Cardiac muscle cell (in vitro differentiated cells and primary cell): ENCODE measurements at places on chromosomes 4 and X. TPM values are rescaled to one million over a fixed set of nuclear protein-coding genes. Genes with fewer than 3 reads are reported as not detected.

The DHRSX gene
- polyA plus RNA-seq = 33.4 and 52.1 TPM in 2 replicates

- H3K4me3 ChIP-seq = no peak overlapping the region
- H3K27me3 ChIP-seq = no peaks in the 10 kb centered on the region
- DNase-seq = no peak
- no peak overlapping the region for H3K27ac ChIP-seq
- H3K36me3 ChIP-seq = no peaks in the 10 kb centered on the region
Observed at GRCh38 chr4:16642897-16643296, 255.5 kb downstream of the LDB2 start.

DNA sequence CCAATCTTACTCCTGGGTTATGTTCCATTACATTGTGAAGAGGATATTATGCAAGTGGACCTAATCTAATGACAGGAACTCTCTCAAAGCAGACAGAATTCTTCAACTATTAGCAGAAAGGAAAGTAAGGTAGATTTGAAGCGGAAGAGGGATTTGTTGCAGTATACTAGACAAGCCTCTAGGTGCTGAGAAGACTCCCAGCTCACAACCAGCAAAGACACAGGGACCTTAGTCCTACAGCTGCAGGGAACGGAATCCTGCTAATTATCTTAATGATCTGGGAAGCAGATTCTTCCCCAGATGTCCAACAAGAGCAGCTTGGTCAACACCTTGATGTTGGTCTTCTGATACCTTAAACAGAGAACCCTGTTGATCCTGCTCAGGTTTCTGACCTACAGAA lies 73.6 kb downstream of the STK32B start:
- H3K27me3 ChIP-seq = no peaks in the 10 kb centered on the region
- H3K4me3 ChIP-seq = no peak overlapping the region
- no peak overlapping the region for H3K27ac ChIP-seq
- H3K36me3 ChIP-seq = no peaks in the 10 kb centered on the region
- DNase-seq = no peak

DNA sequence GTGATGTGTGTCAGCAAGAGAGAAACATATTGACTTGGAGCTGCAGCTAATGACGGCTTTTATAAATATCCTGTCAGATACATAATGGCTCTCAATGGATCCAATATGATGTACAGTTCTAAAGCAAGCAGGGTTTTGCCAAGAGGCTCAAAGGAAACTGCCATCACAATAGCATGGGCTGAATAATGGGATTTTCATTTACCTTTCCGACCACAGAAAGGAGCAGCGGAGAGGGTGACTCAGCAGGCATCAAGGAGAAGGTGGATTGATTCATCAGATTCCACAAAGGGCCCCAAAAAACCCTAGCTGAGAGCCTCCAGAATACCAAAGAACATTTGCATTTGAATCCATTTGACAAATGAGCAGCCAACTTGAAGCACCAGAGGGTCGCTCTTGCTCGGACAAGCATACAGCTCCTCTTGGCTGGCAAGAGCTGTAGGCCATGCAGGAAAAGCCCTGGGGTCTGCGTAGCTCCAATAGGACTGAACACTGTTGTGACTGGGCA lies 355.7 kb upstream of the NOCT start:
- no peaks in the 10 kb centered on the region for H3K27me3 ChIP-seq
- DNase-seq = no peak
- no peak overlapping the region for H3K27ac ChIP-seq
- H3K4me3 ChIP-seq = no peak overlapping the region
- no peaks in the 10 kb centered on the region for H3K4me1 ChIP-seq

DNA sequence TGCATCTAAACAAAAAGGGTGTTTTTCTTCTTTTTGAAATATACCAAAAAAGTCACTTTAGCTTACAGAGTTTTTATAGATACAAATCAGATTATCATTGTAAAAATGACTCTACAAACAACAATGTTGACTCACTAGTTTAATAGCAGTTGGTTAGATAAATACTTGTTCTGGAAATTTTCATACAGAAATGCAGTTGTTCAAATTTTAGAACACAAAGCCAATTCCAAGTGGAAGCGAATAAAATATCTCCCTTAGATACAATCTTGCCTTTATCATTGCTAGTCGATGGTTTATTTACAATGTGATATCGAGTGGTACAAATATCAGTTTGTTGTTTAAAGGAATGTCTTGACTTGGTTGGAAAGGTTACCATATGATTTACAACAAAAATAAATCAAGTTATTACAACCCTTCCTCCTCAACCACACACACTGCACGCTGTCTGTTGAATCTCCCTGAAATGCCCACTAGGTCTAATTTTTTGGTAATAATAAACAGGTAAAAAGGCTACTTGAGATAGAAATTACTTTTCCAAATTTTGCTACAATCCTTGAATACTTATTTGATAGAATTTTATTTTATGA lies 114.8 kb downstream of the CDS1 start:
- H3K4me3 ChIP-seq = no peak overlapping the region
- H3K36me3 ChIP-seq = peaks cover 65% of the 10 kb centered on the region
- H3K27ac ChIP-seq = no peak overlapping the region
- H3K4me1 ChIP-seq = no peaks in the 10 kb centered on the region
